T-cell (primary cell): ENCODE measurements at places on chromosomes 16 and 17.

DNA sequence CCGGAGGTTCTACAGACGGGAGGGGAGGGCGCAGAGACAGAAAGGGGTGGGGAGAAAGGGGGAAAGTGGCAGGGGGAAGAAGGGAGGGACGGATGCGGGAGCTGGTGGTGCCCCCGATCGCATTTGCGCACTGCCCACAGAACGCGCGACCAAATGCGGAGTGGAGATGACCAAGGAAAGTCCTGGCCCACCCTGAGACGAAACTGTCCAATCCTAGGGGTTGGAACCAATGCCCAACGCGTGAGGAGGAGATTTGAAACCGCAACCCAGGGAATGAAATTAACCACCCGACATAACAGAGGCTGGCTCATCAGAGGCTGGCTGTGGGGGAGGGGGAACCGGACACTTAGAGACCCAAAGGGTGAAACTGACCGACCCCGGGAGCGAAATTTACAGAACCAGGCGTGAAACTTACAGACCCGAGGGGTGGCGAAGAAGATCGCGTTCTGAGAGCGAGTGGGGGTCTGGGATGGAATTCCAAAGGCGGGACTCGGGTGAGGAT, 1.4 kb downstream of the HES7 start:
- no peaks in the 10 kb centered on the region for H3K36me3 ChIP-seq
- DNase-seq, result no peak
- H3K4me1 ChIP-seq, result peaks cover 58% of the 10 kb centered on the region
- no peaks in the 10 kb centered on the region for H3K27me3 ChIP-seq
- no peak overlapping the region for H3K27ac ChIP-seq

DNA sequence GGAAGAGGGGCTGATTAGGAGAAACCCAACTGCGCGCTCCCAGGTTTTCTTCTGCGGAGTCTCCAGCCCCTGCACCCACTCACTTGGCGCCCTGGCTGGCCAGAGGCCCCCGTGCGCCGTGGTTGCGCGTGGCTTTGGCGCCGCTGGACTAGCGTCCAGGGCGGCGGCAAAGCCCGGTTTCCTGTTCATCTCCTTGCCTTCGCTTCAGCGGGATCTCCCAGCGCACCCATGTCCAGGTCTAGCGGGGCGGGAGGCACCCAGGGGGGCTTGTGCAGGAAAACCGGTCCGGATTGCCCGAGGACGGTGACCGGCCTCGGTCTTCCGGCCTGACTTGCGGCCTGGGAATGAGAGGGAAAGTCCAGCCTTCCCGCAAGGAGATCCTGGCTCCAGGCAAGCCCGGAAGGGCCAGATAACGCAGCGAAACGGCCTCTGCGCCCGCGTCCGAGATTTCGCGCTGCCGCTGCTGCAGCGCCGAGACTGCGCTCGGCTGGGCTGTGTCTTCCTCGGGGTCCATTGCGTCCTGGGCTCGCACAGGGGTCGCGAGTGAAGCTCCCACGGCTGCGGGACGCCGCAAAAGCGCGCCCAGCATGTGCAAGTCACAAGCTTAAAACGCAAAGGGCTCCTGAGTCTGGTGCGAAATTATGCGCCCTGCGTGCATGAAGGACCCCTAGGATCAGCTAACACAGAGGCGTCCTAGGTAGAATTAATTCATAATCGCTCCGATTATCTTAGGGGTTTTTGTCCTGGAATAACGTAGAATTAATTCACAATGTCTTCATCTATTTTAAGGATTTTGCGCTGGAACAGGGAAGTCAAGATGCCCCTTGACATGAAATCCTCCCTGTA, 5.7 kb downstream of the FOXF1 start:
- H3K27ac ChIP-seq, result no peak overlapping the region
- no peaks in the 10 kb centered on the region for H3K4me1 ChIP-seq
- no peaks in the 10 kb centered on the region for H3K36me3 ChIP-seq
- peaks cover 17% of the 10 kb centered on the region for H3K27me3 ChIP-seq
- DNase-seq, result no peak

GRCh38 chr17:44310609-44311376, 2.4 kb downstream of the RUNDC3A start:
- DNase-seq, result no peak
- no peaks in the 10 kb centered on the region for H3K36me3 ChIP-seq
- H3K4me3 ChIP-seq, result no peak overlapping the region
- H3K27ac ChIP-seq, result no peak overlapping the region
- H3K27me3 ChIP-seq, result peaks cover 10% of the 10 kb centered on the region
- H3K4me1 ChIP-seq, result peaks cover 13% of the 10 kb centered on the region

DNA sequence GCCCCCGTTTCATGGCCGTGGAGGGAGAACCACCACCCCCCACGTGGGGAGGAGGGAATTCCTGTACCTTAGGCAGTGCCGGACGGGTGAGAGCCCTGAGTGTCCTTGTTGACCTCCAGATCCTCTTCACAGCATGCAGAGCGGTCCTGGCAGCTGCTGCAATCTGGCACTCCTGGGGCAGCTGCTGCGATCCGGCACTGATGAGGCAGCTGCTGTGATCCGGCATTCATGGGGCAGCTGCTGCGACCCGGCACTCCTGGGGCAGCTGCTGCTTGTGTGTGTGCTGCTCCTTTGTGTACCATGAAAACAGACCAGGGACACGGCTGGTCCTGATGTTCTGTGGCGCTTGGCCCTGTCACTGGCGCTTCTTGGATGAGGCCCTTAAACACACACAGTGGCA, 12.8 kb downstream of the ZNF778 start:
- H3K36me3 ChIP-seq, result peaks cover 53% of the 10 kb centered on the region
- H3K4me3 ChIP-seq, result no peak overlapping the region
- no peak overlapping the region for H3K27ac ChIP-seq
- H3K4me1 ChIP-seq, result no peaks in the 10 kb centered on the region
- no peaks in the 10 kb centered on the region for H3K27me3 ChIP-seq
- DNase-seq, result no peak

- peaks cover 23% of the 10 kb centered on the region for H3K4me1 ChIP-seq
- H3K4me3 ChIP-seq, result peak overlapping the region; percentile 59
- peak overlapping the region; percentile 96 for H3K27ac ChIP-seq
- H3K36me3 ChIP-seq, result no peaks in the 10 kb centered on the region
- no peaks in the 10 kb centered on the region for H3K27me3 ChIP-seq
- DNase-seq, result peak; percentile 20
Measured at GRCh38 chr17:39867084-39867879, 720 bp upstream of the ZPBP2 start.

- no peaks in the 10 kb centered on the region for H3K36me3 ChIP-seq
- no peak overlapping the region for H3K27ac ChIP-seq
- no peak for DNase-seq
- no peaks in the 10 kb centered on the region for H3K4me1 ChIP-seq
Measured at GRCh38 chr16:77324729-77325128, 110.1 kb downstream of the ADAMTS18 start.

GRCh38 chr17:8708025-8708461, 36.6 kb downstream of the CCDC42 start:
- H3K4me1 ChIP-seq, result no peaks in the 10 kb centered on the region
- H3K4me3 ChIP-seq, result no peak overlapping the region
- no peak overlapping the region for H3K27ac ChIP-seq
- H3K36me3 ChIP-seq, result no peaks in the 10 kb centered on the region
- no peaks in the 10 kb centered on the region for H3K27me3 ChIP-seq

GRCh38 chr17:70317421-70317820, 148.1 kb downstream of the KCNJ2 start:
- H3K36me3 ChIP-seq, result no peaks in the 10 kb centered on the region
- no peak overlapping the region for H3K4me3 ChIP-seq
- no peak for DNase-seq
- no peaks in the 10 kb centered on the region for H3K4me1 ChIP-seq
- H3K27me3 ChIP-seq, result no peaks in the 10 kb centered on the region

GRCh38 chr17:79808763-79809529, 12.1 kb upstream of the CBX8 start:
- peaks cover 62% of the 10 kb centered on the region for H3K4me1 ChIP-seq
- H3K27me3 ChIP-seq, result peaks cover 6% of the 10 kb centered on the region
- H3K36me3 ChIP-seq, result no peaks in the 10 kb centered on the region
- DNase-seq, result no peak
- H3K27ac ChIP-seq, result no peak overlapping the region

DNA sequence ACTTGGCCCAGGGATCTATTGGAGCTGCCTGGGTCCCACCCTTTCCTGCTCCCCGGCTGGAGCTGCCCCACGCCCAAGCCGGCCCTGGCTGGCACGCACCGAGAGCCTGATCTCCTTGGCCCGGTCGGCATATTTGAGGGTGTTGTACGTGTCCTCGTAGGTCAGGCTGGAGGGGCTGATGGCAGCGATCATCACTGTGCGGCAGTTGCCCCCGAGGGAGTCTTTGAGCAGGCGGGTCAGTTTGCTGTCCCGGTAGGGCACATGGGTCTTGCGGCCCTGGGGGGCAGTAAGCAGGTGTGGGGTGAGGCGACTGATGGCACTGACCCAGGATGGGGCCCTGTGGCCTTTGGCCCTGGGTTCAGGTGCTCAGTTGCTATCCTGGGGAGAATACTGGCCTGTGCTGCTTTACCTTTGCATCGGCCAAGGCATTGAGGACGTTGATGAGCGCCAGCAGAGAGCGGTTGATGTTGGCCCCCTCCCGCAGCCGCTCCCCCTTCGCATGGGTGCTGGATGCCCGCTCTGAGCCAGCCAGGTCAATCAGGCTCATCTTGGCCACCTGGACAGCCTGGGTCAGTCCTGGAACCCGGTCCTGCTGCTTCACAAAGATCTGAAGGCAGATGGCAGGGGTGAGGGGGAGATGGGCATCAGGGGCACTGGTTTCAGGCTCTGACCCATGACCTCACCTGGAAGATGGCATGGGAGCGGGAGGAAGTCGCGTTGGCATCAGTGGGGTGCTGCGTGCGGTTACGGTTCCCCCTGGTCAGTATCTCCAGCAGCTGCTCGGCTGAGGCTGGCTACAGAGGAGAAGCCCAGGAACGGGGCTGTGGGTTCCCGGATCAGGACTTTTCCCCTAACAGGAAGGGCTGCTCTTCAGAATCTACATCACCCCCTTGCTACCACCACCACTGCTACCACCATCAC, 13.5 kb downstream of the KIF18B start:
- H3K27me3 ChIP-seq, result no peaks in the 10 kb centered on the region
- no peak overlapping the region for H3K27ac ChIP-seq
- no peak for DNase-seq
- no peaks in the 10 kb centered on the region for H3K4me1 ChIP-seq
- no peaks in the 10 kb centered on the region for H3K36me3 ChIP-seq
